Activated CD8-positive, alpha-beta memory T cell treated with anti-CD3 and anti-CD28 coated beads for 48 hours (primary cell): ENCODE measurements at places on chromosomes 2 and 18.

DNA sequence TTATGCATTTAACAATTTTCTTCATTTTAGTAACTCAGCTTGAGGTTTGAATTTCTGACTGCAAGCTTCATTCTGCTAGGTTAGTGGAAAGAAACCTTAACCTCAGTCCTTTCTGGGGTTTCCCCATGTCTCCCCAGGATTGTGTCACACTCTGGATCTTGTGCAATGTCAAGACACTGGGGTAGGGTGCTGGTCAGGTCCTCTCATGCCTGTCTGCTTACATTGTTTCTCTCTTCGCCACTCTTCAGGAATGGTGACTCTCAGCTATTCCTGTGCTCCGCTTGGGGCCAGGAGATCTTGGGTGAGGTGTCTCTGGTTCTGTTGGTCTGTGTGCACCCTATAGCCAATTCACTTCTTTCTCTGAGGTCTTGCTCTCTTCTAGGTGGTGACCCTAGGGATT is 23.9 kb downstream of the CTLA4 start:
- DNase-seq = no peak

DNA sequence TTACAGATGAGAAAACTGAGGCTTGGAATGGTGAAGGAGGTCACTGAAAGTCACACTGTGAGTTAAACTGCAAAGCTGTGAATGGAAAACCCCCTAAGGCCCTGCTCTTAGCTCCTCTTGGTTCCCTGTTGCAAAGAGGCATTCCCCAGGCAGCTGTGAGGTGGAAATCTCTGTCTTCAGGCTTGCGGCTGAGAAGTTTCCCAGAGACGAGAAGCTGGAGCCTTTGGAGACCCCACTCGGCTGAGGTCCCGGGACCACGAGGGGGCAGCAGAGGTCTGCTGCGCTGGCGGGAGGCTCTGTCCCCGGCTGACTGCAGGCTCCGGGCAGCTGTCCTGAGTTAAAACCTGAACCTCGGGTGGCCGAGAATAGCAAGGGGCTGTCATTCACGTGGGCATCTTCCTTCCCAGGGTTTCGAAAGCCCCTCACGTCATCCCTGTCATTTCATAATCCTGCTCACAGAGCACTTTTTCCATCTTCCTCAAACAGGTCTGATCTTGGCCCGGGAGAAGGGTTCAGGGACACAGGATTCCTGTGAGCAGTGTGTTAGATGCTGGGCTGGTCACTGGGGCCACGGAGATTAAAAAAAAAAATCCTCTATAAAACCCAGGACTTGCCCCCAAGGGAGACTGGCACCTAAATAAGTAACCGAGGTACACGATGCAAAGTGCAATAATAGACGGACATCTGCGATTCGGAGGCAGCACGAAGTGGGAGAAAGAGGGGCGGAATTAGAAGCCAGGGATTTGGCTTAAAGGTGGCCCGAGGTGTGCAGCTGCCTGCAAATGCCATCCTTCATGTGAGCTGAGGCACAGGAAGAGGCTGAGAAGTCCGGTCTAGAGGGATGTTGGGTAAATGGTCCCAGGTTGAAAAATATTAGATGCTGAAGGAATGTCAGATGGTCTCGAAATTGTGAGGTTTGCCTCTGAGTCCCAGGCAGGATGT is 24.6 kb upstream of the ATOH8 start:
- peak; percentile 46 for DNase-seq

DNA sequence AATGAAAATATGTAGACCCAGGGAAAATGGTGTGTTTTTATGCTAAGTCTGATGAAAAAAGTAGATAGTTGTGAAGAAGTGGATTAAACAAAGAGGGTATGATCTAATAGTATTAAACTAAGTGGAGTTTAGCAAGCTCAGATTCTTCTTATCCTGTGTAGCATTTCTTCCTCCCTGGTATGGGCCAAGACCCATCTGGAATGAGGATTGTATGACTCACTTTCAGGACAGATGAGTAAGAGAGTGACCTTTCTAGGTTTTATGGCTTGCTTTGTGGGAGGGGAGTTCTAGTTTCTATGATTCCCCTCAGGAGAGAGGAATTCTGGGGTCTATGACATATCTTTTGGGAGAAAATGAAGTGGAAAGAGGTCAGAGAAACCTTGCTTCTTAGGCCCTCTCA is 550.1 kb downstream of the SPAG16 start:
- no peak for DNase-seq

GRCh38 chr2:111160758-111161157 is 40.0 kb downstream of the BCL2L11 start:
- no peak for DNase-seq

DNA sequence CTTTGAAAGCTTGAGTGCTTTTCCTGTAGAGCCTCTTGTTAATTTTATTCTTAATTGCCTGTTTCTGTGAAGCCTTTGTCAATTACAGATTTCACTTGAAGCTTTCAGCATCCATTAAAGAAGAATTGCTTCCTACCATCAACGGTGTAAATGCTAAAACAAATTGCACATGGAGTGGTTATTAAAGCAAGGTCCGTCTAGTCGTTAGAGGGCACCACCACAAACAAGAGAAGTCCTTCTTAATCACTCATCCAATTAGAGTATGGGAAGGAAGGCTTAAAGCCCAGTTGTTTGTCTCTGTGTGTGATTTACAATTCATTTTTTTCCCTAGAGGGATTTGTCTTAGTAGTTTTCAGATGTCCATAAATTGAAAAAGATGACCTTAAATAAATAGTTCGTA is 1.6 kb downstream of the KCNJ3 start:
- DNase-seq = no peak

- no peak for DNase-seq
These were observed 180.6 kb downstream of the ZNF521 start for GRCh38 chr18:25171334-25171733.

- no peak for DNase-seq
These were observed 12.4 kb downstream of the YWHAQ start for GRCh38 chr2:9618410-9618809.

GRCh38 chr18:74935434-74935833 is 273.5 kb downstream of the PTGR3 start:
- DNase-seq = no peak
